ENCODE measurements at places on chromosomes 4 and X.

DNA sequence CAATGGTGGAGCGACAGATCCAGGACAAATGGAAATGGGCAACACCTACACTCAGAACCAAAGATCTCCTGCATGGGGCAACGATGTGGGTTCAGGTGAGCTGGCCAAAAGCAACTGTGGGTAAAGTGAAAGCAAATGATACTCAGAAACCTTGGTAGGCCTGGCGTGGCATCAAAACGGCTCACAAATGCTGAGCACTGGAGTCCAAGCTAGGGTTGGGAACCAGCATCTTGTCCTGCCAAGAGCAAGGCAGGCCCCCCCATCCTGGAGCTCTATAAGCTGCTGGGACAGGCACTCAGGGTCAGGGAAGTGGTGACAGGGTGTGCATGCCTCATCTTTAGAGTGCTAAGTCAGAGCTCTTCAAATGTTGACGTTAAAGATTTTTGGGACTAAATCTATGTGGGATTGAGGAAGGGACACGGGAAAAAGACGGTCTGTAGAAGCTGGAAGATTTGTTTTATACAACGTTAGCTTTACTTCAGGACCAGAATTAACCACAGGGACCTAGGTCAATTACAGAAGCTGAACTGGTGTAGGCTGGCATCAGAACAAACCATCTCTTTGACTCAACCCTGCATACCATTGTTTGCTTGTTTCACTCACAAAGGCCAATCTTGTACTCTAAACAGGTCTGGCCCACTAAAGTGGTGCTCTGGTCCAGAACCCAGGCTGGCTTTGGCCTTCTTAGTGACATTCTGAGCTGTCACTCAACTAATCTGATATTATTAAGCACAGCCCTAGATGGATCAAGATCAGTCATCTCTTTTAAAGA, 10.7 kb downstream of the ATP8A1 start:
- DNase-seq = no peak

DNA sequence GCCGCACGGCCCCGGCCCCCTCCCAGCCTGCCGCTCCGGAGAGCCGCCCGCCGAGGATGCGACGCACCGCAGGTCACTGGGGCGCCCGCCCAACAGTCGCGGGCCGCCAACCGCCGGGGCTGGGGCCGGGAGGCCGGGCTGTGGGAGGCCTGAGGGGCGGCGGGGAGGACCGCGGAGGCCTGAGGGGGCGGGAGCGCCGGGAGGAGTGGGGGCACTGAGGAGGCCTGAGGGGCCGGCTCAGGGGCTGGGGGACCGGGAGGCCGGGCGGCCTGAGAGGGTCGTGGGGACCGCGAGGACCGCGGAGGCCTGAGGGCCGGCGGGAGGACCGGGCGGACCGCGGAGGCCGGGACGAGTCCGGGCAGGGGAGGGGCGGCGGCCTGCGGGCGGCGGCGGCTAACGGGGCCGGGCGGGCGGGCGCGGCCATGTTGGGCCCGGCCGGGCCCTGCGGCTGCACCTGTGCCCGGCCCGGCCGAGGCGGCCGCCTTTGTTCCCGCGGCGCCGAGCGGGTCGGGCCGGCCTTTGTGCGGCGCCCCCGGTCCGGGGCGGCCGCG, 353 bp downstream of the NSD2 start:
- DNase-seq = peak; percentile 53

DNA sequence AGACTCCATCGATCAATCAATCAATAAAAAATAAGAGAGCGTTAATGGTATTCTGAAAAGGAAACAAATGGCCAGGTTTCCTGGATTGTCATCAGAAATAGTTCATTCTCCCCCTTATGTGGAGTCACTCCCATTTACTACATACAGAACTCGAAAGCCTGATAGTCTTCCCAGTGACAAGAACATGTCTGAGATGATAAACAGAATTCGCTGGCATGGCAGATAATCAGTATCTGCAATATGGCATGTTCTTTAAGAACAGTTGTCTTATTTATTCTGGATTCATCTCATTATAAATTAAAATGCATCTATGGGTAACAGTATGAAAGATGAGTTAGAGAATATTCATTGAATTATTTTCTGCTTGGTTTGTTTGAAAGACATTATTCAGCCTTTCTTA, 61.4 kb downstream of the LRP2BP start:
- DNase-seq = no peak

DNA sequence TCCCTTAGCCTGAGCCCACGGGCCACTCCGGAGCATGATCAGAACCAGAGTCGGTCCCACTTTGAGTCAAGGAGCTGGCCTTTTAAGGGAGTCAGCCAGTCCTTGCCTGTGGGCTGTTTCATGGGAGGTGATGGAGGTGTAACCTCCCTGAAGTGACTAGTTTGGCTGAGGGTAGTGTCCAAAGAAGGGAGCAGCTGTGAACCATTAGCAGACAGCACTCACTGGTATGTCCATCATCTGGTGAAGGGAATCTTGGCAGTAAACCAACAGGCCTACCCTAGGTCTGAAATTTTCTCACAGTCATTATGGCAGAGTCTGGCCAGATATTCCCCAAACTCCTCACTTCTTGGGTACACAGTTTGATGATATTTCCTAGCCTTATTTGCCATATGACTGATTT, 12.3 kb upstream of the REPS2 start:
- no peak for DNase-seq

DNA sequence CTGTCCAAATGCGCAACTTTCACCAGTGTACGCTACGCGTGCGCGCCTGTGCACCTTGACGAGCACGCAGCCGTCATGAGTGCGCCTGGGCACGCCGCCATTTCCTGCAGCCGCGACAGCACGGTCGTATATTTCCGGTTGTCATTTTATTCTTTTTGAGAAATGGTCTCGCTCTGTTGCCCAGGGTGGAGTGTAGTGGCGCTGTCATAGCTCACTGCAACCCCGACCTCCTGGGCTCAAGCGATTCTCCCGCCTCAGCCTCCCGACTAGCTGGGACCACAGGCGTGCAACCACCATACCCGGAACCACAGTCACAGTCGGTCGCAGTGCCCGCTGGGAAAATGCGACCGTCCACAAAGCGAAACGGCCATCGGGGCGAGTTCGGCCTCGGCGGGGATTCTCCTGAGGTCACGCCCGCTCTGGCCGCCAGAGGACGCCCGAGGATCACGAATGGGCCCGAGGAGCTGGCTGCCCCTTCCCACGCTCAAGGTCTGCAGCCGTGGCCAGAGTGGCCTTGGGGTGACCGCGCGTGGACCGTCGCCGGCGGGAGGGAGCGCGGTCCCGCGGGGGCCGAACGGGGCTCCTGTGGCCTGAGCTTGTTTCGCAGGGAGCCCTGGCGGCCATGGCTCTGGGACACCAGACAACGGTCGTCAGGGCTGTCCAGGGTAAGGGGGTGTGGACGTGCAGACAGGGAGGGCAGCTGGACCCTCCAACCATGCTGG, 23.7 kb upstream of the PNMA3 start:
- peak; percentile 64 for DNase-seq

- no peak for DNase-seq
Measured at GRCh38 chr4:36285784-36286480, 4.5 kb downstream of the DTHD1 start.

DNA sequence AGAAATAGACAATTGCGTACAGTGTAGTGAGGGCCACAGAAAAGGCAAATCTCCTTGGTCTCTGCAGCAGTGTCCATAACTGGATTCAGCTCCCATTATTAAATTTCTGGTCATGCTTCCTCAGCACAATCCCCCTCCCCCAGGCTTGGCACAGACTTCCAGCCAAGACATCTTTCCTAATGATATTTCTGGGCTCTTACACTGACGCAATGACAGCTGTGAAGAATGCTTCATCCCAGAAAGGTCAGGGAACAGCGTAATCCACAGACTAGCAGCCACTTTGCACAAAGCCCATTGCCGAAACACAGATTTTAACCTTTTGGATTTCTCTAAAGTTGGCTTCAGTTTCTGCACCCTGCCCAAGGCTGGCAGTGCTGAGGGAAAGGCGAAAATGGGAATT, 597.6 kb upstream of the CPEB2 start:
- DNase-seq = peak; percentile 78

DNA sequence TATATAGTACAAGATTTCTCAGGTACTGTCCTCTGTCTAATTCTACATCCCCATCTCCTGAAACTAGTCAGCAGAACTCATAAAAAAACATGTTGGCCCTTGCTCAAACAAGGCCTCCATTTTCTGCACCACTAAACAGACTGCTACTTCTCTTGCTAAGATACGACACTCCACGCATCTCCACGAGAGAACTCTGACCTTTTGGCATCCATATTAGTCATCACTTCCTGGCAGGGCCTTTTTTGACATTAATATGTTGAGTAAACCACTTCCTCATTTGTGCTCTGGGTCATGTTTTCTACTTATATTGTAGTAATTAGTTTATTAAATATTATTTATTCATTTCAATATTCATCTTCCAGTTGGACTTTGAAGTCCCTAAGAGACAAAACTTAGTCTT, 65.6 kb downstream of the DCAF8L1 start:
- DNase-seq = no peak
